ENCODE measurements at places on chromosomes 6 and 20.

DNA sequence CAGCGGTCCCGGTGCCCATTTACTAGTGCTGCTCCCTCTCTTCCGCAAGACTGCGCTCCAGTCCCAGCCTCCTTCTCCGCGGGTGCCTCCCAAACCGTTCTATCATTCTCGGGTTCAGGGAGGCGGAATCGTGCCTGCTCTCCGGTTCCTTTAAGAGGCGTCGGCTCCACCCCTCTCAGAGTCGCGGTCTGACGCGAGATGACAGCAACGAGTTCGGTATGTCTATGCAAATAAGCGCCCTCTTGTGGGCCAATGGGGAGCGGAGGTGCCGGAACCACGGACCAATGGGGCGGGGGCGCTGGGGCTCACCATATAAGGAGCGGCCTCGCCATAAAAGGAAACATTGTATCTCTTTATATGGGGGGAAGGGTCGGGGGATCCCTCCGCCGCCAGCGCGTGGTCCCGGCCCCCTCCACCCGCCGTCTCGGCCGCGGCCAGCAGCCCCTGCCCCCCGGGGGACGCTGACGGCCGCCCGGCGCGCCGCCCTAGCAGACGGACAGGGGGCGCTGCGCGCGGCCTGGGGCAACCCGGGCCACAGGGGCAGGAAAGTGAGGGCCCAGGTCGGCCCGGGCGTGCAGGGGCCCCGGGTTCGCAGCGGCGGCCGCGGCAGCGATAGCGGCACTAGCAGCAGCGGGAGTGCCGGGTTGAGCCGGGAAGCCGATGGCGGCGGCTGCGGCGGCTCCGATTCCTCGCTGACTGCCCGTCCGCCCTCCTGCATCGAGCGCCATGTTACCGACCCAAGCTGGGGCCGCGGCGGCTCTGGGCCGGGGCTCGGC, at the start of gene SRF:
Gene SRF (plus strand): TSS at position 339 of the 776 bp plus-strand sequence. CDS start 388 bp downstream, at position 727.
- peak; percentile 99 for DNase-seq

GRCh38 chr20:50865591-50865990, 65.6 kb downstream of the ADNP start:
- DNase-seq = no peak

- DNase-seq = no peak
Measured at GRCh38 chr6:159176913-159177312, 7.7 kb downstream of the FNDC1 start.

GRCh38 chr6:159168536-159169192, 536 bp upstream of the FNDC1 start:
- DNase-seq = peak; percentile 73

DNA sequence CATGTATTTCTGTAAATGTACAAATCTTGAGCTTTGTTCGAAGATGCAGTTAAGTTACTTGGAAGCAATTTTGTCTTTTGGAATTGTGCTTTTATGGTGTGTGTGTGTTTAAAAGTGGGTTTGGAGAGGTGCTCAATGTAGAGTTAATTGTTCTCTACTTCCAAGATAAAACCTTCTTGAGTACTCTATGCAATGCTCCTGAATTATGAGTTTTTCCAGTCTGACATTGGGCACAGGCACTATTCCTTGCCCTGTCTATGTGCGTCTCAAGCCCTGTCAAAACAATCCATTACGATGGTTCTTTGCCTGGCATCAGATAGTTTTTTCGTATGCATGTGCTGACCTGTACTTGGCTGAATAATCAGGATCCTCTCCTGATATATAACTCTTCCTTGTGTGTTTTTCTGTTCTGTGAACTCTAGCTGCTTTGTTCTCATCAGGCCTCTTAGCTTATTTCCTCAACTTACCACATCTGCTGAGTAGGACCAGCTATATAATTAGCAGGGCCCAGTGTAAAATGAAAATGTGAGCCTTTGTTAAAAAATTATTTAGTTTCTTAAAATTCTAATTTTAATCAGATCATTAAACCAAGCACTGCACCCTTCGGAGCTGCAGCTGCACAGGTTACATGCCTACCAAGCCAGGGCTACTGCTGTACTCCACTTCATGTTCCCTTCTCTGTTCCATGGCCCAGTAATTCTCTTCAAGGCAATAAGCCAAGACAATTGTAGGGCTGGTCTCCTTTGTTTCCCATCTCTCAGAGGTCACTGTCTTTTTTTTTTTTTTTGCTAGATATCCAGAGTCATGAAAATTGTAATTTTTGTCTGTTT, 160.1 kb downstream of the ZFAND3 start:
- no peak for DNase-seq

DNA sequence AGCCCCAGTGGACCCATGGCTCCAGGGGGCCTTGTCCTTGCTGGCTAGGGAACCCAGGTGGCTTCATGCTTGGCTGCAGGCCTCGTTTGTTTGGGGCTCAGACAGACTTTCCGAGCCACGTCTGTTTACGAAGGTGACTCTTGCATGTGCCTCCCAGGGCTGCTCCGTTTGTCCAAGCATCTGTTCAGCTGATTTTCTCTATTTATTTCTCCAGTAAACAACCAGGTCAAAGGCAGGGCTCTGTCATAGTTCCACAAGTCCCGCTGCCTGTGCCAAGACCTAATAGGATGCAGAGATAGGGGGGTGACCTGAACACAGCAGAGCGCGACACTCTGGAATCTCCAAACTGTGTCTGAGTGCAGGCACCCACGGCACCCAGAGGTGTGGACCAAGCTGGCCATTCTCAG, 12.8 kb upstream of the SPO11 start:
- DNase-seq = no peak

GRCh38 chr6:15331143-15331542, 85.3 kb downstream of the JARID2 start:
- DNase-seq = no peak

DNA sequence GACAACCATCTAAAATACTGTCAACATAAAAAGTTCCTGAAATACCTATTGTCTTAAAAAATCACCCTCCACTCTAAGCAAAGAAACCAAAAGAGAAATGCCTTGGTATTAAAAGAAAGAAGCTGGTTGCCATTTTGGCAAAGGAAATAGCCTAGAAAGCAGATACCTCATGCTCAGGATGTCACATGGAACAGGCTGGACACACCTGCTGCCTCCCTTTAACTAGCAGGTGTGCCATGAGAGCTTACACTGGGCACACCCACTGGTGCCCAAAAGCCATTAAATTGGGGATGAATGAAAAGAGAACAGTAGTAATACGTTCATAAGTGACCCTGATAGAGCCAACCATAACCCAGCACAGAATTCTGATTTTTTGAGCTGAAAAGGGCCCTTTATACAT, 1.5 kb downstream of the SLC23A2 start:
- DNase-seq = no peak

DNA sequence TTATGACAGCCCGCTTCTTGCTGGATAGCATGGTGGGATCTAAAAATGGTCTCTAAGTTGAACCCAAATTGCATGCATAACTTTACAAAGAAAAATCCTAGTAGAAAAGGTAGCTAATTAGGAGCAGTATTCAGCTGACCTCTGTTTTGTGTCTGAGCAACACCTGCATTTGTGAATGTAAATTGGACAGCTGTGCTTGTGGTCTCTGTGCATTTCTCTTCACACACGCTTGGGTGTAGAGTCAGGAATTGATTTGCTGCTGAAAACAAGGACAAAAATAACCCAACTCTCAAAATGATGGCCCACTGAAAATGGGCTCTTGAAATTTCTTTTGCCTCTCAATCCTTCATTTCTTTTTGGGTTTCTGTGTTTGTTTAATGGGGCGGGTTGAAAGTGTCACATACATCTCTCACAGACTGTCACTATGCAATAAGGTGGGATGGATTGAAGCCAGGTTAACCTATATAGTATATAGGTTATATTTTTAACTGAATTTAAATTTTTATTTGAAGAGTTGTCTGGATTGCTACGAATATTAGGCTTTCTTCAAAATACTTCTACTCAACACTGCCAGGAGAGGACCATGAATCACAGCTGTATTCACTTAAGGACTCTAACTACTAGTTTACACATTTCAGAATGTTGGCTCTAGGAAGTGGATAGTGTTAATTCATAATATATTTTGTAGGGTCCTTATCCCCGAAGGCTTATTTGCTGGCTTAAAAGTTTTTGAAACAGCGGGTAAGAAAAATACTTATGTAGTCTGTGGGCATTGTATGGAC, 46.5 kb downstream of the SOBP start:
- no peak for DNase-seq

GRCh38 chr20:58545565-58546415, 30.6 kb upstream of the APCDD1L start:
- no peak for DNase-seq

DNA sequence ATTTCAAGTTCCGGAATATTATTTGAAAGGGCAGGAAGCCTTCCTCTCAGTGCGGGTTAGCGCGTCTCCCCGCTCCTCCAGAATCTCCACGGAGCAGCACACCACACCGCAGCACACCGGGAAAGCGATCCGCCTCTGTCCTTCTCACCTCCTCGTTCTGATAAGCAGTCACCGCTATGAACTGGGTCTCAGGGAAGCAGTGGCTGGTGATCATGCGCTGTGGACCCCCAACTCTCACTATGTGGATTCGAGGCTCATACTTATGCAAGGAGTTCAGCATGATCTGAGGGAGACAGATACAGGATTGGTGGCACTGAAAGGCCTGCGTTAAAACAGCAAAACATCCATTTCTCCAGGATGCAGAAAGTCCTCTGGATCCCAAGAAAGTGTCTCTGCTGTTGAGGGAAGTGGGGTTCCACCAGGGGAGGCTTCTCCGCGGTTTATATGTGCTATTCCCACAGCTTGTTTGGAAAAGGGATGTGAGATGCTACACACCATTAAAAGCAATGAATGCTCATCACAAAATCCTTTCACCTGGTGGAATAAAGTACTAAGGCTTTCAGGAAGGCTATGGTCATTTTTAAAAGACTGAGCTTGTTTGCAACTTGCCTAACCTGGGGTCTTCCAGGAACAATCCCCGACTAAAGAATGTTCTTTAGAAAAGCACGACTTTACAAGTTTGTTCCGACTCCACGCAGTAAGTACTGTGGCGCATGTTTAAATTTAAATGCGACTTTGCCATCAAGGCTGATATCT, 1.9 kb downstream of the TBXT start:
- no peak for DNase-seq

DNA sequence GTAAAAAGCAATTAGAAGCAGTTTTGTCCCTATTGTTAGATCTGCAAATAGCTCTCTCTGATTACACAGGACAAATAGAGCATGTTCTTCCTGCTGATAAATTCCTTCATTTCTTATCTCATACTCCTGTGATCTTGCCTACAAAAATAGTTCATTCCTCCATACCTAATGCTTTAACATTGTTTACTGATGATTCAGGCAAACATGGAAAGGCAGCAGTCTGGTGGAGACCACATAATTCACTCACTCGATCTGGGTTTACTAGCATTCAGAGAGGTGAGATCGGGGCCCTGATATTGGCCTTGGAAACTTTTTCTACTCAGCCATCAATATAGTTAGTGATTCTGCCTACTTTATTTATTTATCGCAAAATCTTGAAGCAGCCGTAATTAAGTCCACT, 20.2 kb downstream of the HLA-DPA1 start:
- DNase-seq = no peak

DNA sequence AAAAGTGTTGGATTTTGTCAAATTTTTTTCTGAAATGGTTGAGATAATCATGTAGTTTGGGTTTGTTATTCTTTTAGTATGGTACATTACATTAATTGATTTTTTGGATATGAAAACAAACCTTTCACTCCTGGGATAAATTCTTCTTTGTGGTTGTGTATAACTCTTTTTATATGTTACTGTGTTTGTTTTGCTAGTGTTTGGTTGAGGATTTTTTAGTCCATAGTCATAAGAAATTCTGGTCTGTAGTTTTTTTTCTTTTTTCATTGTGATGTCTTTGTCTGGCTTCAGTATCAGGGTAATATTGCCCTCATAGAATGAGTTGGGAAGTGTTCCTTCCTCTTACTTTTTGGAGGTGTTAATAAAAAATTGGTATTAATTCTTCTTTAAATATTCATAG, 122.2 kb upstream of the ATXN1 start:
- no peak for DNase-seq

- DNase-seq = peak; percentile 55
Measured at GRCh38 chr6:125906158-125906998, 50.2 kb upstream of the HINT3 start.

DNA sequence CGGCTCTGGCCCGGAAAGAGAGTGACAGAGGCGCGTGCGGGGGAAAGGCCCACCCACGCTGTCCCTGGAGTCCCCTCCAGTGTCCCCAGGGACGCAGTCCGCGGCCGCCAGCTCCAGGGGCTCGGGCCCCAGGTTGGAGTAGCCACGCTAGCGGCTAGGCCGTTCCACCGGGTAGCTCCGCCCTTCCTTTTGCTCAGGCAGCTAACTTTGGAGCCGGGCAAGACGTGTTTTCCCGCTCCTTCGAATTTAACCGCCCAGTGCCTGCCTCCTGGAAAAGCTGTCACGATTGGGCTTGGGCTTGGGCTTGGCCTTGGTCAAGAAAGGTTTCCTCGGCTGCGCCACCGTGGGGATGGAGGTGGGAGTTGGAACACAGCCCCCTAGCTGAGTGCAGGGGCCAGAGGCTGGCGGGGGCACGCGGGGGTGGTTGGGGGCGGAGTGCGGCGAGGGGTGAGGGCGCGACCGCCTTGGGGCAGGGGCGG, 4.7 kb downstream of the LINC00237 start:
- peak; percentile 47 for DNase-seq

DNA sequence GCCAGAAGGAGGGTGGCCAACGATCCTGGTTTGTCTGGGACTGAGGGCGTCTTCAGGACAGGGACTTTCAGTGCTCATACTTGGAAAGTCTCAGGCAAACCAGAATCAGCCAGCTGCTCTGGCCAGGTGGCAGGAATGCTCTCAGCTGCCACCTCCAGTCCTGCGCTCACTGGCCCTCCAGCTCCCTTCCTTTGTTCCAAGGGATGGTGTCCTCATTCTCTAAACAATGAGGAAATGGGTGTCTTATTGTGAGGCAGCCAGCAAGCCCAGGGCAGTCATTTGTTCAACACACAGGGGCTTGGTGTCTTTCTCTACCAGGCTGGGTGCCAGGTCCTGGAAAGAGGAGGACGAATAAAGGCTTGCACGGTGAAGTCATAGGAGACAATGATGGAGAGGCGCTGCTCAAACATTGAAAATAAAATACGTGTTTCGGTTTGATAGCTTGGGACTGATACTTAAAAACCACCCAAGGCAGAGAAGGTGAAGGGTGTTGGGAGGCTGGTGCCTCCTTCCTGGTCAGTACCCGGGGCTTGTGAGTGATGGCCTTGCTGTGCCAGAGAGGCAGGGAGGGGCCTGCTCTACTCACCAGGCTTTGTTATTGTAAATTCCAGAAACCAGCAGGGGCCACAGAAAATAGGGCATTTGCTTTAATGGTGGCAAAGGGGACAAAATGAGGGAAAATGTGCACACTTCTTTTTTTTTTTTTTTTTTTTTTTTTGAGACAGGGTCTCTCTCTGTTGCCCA, 11.3 kb upstream of the TMEM181 start:
- DNase-seq = no peak

GRCh38 chr6:158813032-158813431, 6.1 kb downstream of the EZR start:
- no peak for DNase-seq

GRCh38 chr6:90729057-90729456, 142.2 kb upstream of the MAP3K7 start:
- no peak for DNase-seq

GRCh38 chr6:31546958-31547726, at the start of gene NFKBIL1:
Gene NFKBIL1 (plus strand): TSS chr6:31547608. CDS start chr6:31547695, 87 bp downstream.
- DNase-seq = peak; percentile 87

GRCh38 chr6:28081486-28081751, 1.1 kb downstream of the ZNF165 start:
- no peak for DNase-seq
